ENCODE measurements at places on chromosomes 4 and X. TPM values are rescaled to one million over a fixed set of nuclear protein-coding genes. Genes with fewer than 3 reads are reported as not detected.

DNA sequence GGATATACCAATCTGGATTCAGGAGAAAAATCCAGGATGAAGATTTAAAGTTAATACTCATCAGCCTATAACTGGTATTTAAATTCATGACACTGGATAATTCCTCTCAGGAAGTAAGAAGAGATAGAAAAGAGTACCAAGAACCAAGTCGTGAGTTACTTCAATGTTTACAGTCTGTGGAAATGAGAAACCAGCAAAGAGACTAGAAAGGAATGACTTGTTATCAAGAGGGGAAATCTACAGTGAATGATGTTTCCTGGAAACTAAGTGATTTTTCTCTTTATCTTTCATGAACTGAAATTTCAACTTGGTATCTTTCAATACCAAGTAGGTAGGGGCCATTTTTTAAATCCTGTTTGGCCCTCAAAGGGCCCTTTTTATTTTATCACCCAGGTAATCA, 217.9 kb upstream of the AFF2 start:
- no peak for DNase-seq

DNA sequence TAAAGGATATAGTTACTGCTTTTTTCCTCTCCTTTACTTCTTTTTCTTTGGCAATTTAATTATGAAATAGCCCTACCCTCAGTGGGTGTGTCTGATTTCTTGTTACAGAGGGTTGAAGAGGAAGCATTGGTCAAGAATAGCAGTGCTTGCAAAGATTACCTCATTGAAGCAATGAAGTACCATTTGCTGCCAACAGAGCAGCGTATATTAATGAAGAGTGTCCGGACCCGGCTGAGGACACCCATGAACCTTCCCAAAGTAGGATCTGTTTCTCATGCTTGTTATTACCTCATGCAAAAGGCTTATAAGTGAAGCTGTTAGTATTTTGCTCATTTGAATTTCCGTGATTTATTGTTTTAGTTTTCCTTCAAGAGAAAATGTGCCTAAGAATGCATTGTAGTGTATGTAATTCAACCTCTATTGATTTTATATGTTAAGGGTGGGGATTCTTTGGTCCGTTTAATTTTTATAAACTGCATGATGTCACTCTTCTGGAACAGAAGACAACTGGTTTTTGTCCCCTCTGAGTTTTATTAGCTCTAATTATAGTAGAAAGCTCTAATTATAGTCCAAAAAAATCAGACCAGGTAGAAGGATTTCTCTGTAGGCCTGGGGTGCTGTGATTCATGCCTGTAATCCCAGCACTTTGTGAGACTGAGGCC, 27.9 kb upstream of the MSMO1 start:
- DNase-seq: no peak

FGFBP2 gene
- total RNA-seq: not detected

DNA sequence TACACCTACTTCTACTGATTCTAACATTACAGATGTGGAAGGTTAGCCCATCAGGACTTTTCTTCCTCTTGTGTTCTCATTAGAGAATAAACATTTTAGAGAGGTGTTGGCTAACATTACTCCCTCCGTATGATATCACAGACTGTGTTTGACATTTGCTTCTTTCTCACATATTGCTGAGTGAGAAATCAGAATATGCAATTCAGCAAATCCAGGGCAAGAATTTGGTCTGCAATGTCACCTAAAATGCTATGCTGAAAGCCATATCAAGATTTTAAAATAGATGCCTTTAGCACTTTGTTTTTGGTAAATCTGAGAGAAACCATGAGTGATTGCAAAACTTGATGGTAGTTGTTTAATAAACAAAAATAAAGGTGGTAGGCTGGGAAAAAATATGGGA, 319.1 kb downstream of the C4orf33 start:
- DNase-seq: no peak

- peak; percentile 44 for DNase-seq
Observed at GRCh38 chr4:139229534-139230039, 50.4 kb downstream of the MGARP start.

DNA sequence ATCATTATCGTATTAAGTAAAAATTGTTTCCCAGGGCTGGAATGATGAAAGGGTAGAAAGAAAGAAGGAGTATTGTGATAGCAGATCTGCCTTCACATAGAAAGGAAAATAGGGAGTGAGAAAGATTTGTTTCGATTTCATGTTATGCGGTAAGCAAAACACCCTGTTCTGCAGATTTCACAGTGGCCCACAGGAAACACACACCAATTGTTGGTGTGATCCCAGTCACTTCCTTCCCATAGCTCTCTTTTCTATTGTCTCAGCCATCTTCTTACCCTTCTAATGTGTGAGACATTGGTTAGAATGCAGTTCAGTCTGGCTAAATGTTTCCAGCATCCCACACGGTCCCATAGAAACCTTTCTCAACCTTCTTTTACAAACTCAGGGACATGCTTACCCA, 2709.8 kb downstream of the PCDH7 start:
- no peak for DNase-seq

- DNase-seq: no peak
Observed at GRCh38 chrX:72094894-72095293, 36.8 kb downstream of the RTL5 start.

DNA sequence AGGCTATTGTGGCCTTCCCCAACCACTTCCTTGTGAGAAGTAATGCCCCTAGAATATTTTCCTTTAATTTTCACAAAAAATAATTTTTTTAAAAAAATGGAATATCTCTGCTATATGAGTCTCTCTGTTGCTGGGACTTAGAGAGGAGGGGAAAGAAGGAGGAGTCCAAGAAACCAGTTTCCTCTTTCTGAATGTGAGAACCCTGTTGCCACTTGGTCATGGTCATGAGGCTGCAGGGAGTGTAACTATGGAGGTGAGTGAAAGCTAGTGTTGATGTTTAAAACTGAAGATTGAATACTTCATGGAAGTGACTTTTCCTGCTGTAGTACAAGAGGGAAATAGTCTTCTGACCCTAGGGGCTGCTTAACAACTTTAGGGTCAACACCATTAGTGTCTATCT, 20.4 kb downstream of the KIAA1210 start:
- no peak for DNase-seq

SLC25A5 gene
- 806 TPM for total RNA-seq

RBMXL3 gene
- total RNA-seq: not detected

DMRTC1 gene
- not detected for total RNA-seq

DNA sequence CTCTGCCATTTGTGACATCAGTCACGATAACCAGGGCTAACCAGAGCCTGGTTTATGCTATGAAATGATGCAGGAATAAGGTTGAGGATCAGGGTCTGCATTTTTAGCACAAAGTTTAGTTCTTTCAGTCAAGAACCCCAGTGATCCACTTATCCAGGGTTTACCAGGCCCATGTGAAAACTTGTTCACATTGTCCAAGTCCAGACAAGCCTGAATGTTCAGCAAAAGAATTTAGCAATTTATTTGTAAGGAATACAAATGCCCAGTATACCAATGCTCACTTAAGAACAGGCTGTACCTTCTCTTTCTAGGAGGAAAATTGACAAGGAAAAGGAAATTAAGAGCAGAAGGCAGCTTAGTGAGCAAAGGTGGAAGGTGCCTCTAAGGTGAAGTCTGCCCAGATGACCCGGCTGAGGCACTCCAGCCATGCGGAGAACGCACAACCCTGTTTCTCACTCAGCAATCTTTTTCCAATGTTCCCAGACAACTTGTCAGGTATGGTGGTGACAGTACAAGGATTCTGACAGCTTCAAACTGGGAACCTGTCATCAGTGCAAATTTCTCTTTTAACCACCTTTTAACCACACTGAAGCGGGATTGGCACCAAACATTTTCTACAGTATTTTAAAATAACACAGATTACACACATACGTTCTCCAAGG, 54.0 kb downstream of the TBC1D9 start:
- no peak for DNase-seq

GRCh38 chr4:160235771-160236170, 1132.9 kb downstream of the RAPGEF2 start:
- DNase-seq: no peak

DNA sequence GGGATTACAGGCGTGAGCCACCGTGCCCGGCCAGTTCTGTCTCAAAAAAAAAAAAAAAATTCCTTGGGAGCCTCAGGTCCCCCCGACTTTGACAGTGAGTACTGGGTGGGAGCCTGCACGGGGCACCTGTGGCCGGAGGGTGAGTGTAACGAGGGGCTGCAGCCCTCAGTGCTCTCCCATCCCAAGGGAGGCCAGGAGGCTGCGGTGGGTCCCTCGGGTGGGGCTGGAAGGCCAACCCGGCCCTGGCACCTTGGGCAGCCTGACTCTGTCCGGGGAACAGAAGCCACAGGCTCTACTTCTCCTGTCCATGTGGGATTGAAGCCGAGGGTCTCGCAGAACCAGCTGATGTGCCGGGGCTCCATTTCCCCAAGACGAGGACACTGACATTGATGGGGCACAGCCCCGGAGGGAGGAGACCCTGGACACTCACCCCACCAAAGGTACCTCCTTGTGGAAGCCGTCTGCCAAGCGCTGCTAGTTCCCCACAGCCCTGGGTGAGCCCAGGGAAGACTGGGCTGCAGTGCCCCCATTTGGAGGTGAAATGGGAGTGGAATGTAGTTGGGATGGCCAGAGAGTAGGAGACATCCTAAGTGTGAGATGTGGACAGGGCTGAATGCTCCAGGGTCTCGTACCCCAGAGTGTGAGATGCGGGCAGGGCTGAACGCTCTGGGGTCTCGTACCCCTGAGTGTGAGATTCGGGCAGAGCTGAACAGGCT, 2.3 kb upstream of the SLC26A1 start:
- no peak for DNase-seq

GRCh38 chrX:129954804-129955203, 27.6 kb upstream of the BCORL1 start:
- no peak for DNase-seq

CXCL3 gene
- total RNA-seq: 11.1 TPM

BCLAF3 gene
- total RNA-seq: 4.8 TPM

TEX13D gene
- total RNA-seq: not detected

- no peak for DNase-seq
Observed at GRCh38 chrX:8820910-8821527, 19.8 kb upstream of the FAM9A start.
